ENCODE measurements at places on chromosomes 16 and 17.

GRCh38 chr17:60656499-60656898, 21.2 kb upstream of the BCAS3 start:
- no peak for DNase-seq

GRCh38 chr17:80504686-80505413, 28.4 kb upstream of the NPTX1 start:
- no peak for DNase-seq

DNA sequence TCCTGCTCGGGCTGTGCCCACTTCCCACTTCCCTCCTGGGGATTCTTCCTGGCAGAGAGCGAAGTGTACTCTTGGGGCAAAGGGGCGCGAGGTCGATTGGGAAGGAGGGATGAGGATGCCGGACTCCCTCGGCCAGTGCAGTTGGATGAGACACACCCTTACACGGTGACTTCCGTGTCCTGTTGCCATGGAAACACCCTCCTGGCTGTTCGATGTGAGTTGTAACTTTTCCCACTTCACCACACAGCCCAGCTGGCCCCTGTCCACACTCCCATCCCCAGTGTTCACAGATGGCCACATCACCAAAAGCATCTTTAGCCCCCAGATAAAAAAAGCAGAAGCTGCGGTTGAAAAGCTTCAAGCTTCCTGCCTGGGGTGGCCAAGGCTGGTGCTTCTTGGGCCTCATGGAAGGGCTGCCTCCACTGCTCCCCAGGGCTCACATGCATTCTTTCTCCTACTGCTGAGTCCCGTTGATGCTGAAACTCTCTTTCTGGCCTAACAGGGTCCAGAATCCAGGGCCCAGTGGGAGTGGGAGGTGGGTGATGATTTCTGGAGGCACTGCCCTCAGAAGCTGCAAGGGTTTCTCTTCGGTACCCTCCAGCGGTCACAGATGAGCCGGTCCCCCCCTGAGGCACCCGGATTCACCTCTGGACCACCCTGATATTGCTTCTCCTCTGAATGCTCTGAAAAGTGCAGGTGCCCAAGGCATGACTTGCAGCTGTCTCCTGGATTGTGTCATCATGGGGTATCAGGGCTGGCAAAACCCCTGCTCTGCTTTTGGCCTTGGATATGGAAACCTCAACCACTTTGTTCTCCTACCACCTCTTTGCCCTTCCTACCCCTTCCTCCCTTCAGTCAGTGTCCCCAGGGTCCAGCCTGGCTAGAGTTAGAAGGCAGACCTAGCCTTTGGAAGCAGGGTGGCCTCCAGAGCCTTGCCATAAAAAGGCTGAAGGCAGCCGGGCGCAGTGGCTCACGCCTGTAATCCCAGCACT, 2.2 kb upstream of the TRAF4 start:
- DNase-seq = no peak

DNA sequence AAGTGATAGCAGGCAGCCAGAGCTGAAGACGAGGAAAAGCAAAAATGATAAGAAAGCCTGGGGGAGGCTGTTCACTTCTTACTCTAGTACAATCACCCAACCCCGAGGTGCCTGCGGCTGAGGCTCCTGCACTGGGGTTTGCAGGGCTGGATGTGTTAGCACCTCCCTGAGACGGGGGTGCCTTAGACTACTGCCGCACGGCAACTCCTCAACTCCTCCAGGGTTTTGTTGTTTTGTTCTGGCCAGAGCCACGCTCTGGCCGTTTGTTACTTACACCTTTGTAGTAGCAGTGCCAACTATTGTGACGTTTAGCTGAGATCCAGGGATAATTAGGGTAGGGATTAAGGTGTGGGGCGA, 51.5 kb downstream of the LDHD start:
- no peak for DNase-seq

DNA sequence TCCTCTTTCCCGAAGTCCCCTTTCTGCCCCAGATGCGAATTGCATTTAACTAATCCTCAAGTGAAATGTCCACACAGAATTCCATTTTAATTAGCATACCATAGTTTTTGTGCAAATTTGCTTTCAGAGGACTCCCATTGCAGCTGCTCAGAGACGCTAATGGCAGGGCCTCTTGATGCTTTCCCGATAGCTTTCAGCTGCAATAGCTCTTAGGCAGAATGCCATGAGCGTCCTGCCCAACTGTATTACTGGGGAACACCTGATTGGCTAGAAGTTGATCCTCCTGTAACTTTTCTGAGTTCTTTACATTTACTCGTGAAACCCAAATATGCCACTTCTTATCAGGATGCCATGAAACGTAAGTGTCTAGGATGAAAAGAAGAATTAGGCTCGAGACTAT, 203.0 kb downstream of the UTP18 start:
- DNase-seq = no peak

DNA sequence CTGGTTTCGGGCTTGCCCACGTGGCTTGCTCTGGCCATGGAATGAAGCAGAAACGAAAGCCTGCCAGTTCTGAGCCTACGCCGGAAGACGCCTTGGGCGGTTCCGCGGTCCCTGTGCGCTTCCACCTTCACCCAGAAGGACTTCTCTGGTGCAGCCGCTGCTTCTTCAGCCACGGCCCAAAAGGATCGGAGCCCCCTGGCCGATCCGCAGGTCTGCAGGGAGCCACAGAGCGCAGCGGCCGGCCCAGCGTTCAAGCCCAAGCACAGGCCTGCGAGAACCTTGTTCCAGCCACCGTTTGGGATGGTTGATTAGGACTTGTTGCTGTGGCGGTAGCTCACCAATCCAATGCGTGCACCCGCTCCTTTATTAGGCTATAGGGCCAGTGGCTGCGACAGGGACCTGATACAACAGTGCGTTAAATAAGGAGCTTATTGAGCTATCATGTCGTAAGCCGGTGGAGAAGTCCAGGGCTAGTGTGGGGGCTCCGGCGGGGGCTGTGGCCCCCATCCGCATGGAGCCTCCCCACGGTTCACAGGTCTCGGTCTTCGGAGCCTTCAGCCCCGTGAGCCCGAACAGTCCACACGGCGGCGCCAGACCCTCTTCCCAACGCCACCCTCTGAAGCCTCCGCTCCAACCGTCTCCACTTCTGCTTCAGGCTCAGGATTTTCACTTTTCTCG, 10.2 kb upstream of the MPP2 start:
- peak; percentile 25 for DNase-seq

GRCh38 chr17:80843741-80844156, 147.9 kb upstream of the CHMP6 start:
- DNase-seq = no peak

- DNase-seq = peak; percentile 85
These were observed 20.6 kb upstream of the SNTB2 start for GRCh38 chr16:69166221-69166833.

DNA sequence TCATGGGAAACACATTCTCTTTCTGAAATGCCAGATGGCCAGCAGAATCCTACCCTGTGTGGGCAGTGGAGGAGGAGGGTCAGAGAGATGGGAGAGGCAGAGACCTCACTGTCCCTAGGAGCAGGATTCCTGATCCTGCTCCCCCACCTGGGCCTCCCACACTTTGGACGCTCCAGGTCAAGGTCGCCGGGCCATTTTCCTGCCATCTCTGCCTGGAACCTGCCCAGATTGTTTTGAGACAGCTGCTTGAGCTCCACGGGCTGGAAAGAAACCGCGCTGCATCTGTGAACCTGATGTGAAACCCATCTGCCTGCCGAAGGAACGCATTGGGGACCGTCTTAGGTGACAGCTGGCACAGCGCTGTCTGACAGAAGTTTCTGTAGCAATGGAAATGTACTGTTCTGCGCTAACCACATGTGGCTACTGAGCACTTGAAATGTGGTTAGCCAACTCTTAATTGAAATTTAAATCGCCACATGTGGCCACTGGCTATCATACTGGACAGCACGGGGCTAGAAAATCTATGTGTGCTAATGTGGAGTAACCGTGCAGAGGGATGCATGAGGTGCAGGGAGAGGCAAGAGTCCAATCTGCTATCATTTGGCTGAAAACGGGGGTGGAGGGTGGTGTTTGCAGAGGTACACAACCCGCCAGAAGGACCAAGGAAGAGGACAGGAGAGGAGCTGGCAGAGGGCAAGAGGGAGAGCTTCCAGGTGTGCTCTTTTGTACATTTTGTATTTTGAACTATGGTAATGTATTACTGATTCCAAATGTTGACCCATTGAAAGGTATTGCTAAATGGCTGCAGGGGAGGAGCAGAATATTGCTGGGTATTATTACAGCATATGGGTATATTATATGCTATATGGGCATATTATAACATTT, 15.4 kb upstream of the NUBP1 start:
- no peak for DNase-seq

- no peak for DNase-seq
These were observed 38.4 kb downstream of the PSMD12 start for GRCh38 chr17:67328026-67328425.
